Activated T-cell treated with anti-CD3 and anti-CD28 coated beads, Interleukin-2, amount 50 U/mL, for 24 hours (primary cell): ENCODE measurements at places on chromosomes 16 and 17.
A peak's percentile ranks its signal among the peaks of the same experiment; 100 is the strongest.

DNA sequence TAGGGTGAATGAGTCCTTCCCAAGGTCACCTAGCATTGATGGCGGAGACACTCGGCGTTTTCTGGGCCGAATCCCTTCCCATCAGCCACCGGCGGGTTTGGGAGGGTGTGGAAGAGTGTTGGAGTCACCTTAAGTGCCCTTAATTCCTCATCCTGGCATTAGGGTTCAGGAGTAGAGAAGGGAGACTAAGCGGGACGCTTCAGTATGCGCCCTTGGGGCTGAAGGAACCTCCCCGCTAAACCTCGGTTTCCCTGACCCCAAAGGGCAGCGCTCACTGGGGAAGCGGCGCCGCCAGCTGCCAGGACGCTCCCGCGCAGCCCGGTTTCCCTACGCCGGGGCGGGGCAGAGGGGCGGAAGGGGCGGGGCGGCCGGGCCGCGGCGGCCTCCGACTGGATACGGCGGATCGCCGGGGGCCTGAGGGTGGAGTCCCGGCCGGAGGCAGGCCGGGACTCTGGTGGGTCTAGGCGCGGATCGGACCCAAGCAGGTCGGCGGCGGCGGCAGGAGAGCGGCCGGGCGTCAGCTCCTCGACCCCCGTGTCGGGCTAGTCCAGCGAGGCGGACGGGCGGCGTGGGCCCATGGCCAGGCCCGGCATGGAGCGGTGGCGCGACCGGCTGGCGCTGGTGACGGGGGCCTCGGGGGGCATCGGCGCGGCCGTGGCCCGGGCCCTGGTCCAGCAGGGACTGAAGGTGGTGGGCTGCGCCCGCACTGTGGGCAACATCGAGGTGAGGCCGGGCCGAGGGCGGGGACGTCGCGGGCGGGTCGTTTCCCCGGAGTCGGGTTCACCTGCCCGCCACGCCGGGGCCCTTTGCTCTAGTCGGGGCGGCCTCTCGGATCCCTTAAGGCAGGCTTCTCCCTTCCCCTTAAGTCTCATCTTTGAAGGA lies at the start of gene DHRS11:
TSS of gene DHRS11 (plus strand) at position 446 of the 882 bp plus-strand sequence. CDS start at position 577, 131 bp downstream.
- peaks cover 58% of the 10 kb centered on the region for H3K36me3 ChIP-seq
- H3K4me1 ChIP-seq, result peaks cover 31% of the 10 kb centered on the region
- H3K27ac ChIP-seq, result peak within 1 kb of the TSS; percentile 87
- peak within 1 kb of the TSS; percentile 78 for H3K4me3 ChIP-seq
- no peaks in the 10 kb centered on the region for H3K27me3 ChIP-seq

- no peak overlapping the region for H3K4me3 ChIP-seq
- no peak overlapping the region for H3K27ac ChIP-seq
- peaks cover 9% of the 10 kb centered on the region for H3K27me3 ChIP-seq
- H3K36me3 ChIP-seq, result no peaks in the 10 kb centered on the region
Measured at GRCh38 chr16:13070268-13070667, 168.9 kb downstream of the SHISA9 start.

DNA sequence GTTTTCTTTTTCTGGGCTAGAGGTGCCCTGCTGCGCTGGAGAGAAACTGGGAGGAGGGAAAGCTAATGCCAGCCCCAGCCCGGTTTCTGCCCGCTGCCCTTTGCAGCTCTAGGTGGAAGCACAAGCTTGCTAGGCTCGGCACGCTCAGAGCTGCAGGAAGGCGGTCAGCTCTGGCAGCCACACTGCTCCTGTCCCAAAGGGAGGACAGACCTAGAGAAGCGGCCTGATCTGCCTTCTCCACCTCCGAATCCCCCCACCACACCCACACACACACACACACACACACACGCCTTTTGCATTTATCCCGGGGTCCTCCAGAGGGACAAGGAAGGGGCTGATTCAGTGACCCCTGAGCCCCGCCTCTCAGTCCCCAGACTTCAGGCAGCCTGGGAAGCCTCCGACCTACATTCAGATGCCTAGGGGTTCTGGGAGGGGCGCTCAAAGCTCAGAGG lies 418.1 kb downstream of the SOX9 start:
- H3K4me1 ChIP-seq, result peaks cover 2% of the 10 kb centered on the region
- H3K4me3 ChIP-seq, result no peak overlapping the region
- H3K36me3 ChIP-seq, result no peaks in the 10 kb centered on the region

- DNase-seq, result peak; percentile 64
- H3K36me3 ChIP-seq, result peaks cover 74% of the 10 kb centered on the region
- H3K4me1 ChIP-seq, result no peaks in the 10 kb centered on the region
- H3K27ac ChIP-seq, result no peak overlapping the region
Measured at GRCh38 chr17:48074322-48075081, 26.3 kb downstream of the NFE2L1 start.

DNA sequence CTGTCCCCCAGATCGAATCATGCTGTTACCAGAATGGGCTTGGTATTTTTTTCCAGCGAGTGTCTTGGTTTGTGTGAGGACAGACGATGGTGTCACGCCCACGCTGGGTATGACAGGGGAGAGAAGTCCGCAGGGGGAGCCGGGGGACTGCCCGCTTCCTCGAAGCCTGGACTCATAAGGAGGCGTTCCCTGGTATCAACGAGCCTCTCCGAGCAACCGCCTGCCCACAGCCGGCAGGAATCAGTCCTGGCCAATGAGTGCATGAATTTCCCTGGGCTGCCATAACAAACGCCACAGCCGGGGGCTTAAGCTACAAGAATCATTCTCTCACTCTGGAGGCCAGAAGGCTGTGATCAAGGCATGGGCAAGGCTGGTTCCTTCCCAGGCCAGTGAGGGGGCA lies 26.1 kb upstream of the JPH3 start:
- no peaks in the 10 kb centered on the region for H3K4me1 ChIP-seq
- no peaks in the 10 kb centered on the region for H3K36me3 ChIP-seq
- no peak overlapping the region for H3K4me3 ChIP-seq
- no peak overlapping the region for H3K27ac ChIP-seq
- DNase-seq, result no peak

DNA sequence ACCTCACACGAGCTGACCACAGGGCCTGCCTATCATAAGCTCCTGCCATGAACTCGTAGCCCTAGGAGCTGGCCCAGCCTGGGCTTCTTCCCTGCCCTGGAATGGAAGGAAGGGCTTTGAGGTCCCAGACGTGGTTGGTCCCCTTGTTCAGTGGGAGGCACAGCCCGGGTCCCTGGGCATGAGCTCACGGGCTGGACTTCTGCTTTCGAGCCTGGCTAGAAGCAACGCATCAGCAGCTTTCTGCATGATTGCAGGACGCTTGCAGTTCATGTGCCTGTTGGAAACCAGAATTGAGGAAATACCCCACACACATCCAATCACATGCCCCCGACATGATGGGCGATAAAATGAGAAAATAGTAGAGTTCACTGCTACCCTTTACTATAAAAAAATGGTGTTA lies 293.3 kb downstream of the MAF start:
- H3K27me3 ChIP-seq, result peaks cover 12% of the 10 kb centered on the region
- no peak overlapping the region for H3K4me3 ChIP-seq
- no peaks in the 10 kb centered on the region for H3K36me3 ChIP-seq
- DNase-seq, result no peak

GRCh38 chr17:50686494-50687199 lies 21.1 kb downstream of the ANKRD40 start:
- no peak overlapping the region for H3K4me3 ChIP-seq
- peaks cover under 1% of the 10 kb centered on the region for H3K27me3 ChIP-seq
- no peaks in the 10 kb centered on the region for H3K4me1 ChIP-seq
